ENCODE measurements at places on chromosomes 12 and 14. TPM values are rescaled to one million over a fixed set of nuclear protein-coding genes. Genes with fewer than 3 reads are reported as not detected.

LIN7A gene
- 0.27 TPM for total RNA-seq

RASSF9 gene
- not detected for total RNA-seq

CFAP73 gene
- not detected for total RNA-seq

SVOP gene
- not detected for total RNA-seq

GOLGA5 gene
- 17.1 TPM for total RNA-seq

CEP170B gene
- total RNA-seq = 0.72 TPM

TGFB3 gene
- 12.8 TPM for total RNA-seq

HOXC11 gene
- total RNA-seq = not detected

CAND1 gene
- total RNA-seq = 103 TPM

PELI2 gene
- 25.0 TPM for total RNA-seq

TDG gene
- total RNA-seq = 28.2 TPM

ERGIC2 gene
- total RNA-seq = 46.9 TPM

RFX4 gene
- not detected for total RNA-seq

MYBPC1 gene
- not detected for total RNA-seq

TRMT61A gene
- 9.1 TPM for total RNA-seq

CMTM5 gene
- not detected for total RNA-seq

STYK1 gene
- 2.4 TPM for total RNA-seq

HCAR2 gene
- total RNA-seq = 1.3 TPM

ADCY4 gene
- 9.8 TPM for total RNA-seq

TEX52 gene
- not detected for total RNA-seq

SSTR1 gene
- total RNA-seq = not detected

TSHR gene
- not detected for total RNA-seq

GSG1 gene
- total RNA-seq = not detected

INSM2 gene
- total RNA-seq = not detected

MDP1 gene
- total RNA-seq = 4.0 TPM

DNAI7 gene
- 0.48 TPM for total RNA-seq

DBX2 gene
- not detected for total RNA-seq

CLEC6A gene
- total RNA-seq = not detected

KRT83 gene
- total RNA-seq = not detected

CLEC9A gene
- not detected for total RNA-seq

CCDC38 gene
- 1.2 TPM for total RNA-seq
